ENCODE measurements at places on chromosomes 11 and 22.

GRCh38 chr11:1295591-1295990, 13.8 kb downstream of the TOLLIP start:
- no peak for DNase-seq

- no peak for DNase-seq
Observed at GRCh38 chr11:1303126-1303821, 6.2 kb downstream of the TOLLIP start.

DNA sequence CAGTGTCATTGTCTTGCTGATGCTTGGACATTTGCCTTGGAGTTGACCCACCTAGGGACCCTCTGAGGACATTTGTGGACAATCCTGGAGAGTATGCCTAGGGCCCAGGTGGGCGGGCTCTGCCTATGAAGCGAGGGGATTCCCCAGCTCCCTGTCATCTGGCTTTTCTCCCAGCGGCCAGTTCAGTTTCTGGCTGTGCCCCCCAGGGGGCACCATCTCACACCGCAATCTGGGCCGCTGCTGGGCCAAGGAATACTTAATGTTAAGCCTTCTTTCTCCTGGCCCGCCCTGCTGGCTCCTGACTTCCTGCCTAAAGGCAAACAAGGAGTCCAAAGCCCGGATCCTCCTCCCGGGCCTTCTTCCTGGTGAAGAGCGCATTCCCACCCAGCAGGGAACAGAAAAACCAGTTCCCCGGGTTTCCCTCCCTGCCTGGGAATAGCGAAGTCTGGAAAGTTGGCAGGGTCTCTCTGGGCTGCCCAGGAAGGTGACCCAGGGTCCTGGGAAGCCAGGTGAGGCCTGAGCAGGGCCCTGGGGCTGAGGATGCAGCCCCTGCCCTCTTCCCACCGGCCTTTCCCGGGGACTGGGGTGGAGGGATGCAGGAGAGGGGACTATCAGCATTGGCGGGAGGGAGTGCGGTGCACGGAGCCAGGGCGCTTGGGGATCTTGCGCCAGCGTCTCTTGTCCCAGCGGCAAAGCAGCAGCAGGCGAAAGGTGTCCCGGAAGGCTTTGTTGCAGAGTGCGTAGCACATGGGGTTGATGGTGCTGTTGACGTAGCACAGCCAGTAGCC, 11.9 kb downstream of the CHRM1 start:
- DNase-seq: peak; percentile 72

GRCh38 chr11:107957109-107957588, 28.9 kb downstream of the RAB39A start:
- DNase-seq: no peak

- peak; percentile 23 for DNase-seq
Observed at GRCh38 chr22:45552580-45553350, 50.1 kb downstream of the FBLN1 start.

DNA sequence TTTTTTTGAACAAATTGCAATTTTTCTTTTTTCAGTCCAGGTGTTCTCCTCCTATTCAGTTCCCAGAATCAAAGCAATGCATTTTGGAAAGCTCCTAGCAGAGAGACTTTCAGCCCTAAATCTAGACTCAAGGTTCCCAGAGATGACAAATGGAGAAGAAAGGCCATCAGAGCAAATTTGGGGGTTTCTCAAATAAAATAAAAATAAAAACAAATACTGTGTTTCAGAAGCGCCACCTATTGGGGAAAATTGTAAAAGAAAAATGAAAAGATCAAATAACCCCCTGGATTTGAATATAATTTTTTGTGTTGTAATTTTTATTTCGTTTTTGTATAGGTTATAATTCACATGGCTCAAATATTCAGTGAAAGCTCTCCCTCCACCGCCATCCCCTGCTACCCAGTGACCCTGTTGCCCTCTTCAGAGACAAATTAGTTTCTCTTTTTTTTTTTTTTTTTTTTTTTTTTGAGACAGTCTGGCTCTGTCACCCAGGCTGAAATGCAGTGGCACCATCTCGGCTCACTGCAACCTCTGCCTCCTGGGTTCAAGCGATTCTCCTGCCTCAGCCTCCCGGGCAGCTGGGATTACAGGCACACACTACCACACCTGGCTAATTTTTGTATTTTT, 6.2 kb upstream of the UBE4A start:
- peak; percentile 41 for DNase-seq

DNA sequence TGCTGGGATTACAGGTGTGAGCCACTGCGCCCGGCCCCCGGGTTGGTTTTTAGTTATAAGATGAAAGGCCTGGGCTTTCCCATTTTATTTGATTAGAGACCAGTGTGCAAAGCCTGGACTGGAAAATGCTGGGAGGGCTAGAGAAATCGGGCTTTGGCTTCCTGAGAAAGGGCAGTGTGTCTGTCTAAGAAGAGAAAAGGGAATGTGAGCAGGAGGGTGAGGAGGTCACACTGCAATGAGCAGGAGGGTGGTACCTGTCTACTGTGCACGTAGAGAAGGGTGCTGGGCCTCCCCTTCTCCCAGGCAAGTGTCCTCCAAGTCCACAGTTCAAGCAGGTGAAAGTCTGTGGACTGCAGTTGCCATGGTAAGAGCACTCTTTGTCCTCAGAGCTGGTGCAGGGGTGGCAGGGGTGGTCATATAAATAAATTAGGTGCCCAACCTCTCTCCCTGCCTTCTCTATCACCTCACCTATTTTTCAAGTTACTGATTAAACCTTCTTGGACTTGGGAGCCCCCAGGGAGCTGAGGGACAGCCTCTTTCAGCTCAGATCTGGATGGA, 30.8 kb downstream of the SLC5A1 start:
- no peak for DNase-seq

- DNase-seq: peak; percentile 36
Observed at GRCh38 chr11:46521961-46522681, 71.7 kb downstream of the AMBRA1 start.

DNA sequence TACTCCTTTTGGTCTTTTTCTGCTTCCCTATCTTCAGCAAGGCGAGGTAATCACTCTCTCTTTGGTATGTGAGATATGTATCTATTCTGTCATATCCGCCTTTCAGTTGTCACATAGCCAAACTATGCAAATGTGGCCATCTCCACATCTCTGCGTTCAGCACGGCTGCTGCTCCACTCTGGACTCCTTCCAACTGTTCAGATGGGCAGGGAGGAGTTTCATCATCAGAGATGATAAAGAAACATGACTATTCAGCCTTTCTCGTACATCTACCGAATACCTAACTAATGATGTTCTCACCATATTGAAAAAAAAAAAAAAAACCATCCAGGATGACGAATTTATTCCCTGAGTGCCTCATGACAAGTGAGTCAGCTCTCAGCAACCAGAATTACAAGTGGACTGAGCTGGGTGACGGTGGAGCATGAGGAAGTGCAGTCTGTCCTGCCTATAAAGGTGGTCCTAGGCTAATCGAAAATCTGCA, 899.6 kb downstream of the OPCML start:
- DNase-seq: no peak

DNA sequence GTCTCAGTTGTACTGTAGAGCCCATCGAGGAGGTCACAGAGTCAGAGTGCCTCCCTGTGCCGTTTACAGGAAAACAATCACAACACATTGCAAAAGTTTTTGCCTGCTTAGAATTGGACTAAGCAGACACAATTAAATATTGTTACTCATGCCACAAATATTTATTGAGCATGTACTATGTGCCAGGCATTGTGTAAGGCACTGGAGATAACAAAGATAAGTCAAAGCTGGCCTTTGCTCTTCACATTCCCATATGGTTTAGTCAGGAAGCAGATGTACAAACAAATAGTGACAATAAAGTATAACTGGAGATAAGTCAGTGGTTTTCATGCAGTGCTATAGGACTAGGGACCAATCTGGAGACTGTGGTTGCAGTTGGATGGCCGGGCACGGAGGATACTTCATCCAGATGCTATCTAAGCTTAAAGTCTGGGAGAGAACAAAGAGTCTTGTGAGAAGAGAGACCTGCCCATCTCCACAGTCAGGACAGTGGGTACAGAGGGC, 550.7 kb downstream of the INSC start:
- no peak for DNase-seq

GRCh38 chr11:92784331-92784730, 185.1 kb upstream of the MTNR1B start:
- no peak for DNase-seq

DNA sequence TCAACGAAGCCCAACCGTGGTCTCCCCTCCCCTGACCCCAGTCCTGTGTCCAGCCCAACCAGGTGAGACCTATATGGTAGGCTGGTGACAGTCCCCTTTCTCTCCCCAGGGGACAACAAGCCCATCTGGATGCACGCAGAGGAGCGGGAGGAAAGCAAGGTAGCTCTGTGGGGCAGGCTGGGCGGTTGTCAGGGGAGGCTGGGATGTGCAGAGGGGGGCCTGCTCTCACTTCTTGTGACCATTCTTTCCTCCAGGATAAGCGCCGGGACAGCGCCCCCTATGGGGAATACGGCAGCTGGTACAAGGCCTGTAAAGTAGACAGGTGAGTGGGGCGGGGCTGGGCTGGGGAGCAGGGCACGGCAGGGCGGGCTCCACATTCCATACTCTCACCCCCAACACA, 3.5 kb upstream of the RAB1B start:
- no peak for DNase-seq

DNA sequence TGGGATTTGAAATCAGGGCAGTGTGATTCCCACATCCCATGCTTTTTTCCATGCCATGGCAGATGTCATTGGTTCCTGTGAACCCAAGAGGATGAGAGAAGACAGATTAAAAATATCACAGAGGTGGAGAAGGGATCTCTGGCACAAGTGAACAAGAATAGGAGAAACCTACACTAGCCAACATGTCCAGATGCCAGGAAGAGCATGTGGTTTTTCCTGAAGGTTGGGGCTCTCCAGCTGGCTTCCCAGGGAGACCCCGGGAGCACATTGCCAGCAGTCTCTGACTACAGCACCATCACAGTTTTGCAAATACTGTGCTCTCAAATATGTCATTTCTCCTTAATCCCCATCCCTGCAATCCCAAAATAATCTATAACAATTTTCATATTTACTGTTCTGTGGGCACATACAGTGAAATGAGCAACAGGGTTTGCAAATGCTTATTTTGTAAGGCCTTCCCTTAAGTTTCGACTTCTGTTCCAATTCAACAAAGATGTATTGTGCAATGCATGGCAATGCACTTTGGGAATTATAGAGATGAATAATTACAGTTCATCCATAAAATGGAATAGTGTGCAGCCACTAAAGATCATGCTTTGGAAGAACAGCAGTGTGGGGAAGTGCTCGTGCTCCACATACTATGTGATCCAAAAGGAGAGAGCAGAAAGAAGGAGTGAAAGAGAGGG, 4.8 kb downstream of the ANKK1 start:
- no peak for DNase-seq

DNA sequence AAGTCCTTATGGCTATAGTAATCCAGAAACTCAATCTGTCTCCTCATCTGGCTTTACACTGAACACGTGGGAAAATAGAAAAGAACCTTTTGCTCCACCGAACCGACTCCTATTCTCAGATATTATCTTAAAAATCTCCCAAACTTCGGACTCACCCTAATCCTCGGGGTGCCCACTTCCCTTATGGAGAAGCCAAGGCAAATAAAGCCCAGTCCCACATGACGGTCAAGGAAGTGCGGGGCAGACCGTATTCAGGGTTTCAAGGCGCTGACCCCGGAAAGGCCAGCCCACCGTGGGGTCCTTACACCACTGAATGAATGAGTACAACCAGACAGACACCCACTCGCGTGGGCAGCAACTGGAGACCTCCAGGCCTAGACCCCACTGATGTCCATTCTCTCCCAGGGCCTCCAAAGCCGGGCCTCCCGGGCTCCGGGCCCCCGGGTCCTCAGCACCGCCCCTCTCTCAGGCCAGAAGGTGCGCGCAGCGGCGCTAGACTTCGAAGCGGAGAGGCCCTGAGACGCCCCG, 489 bp downstream of the NUP98 start:
- no peak for DNase-seq

DNA sequence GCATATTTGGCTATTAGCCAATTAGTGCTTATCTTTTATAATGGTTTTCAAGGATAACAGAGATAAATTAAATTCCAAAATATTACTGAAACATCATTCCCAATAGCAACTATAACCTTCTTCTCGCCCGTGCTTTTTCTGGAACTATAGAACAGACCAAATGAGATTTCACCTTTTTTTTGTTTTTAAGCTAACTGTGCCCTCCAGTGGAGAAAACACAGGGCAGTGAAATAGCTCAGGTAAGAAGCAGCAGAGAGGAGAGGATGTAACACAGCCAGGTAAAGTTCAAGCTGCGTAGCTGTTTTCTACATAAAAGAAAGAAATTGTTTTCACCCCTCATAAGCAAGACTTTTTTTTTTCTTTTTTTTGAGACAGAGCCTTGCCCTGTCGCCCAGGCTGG, 28.2 kb downstream of the HSD17B12 start:
- peak; percentile 32 for DNase-seq

DNA sequence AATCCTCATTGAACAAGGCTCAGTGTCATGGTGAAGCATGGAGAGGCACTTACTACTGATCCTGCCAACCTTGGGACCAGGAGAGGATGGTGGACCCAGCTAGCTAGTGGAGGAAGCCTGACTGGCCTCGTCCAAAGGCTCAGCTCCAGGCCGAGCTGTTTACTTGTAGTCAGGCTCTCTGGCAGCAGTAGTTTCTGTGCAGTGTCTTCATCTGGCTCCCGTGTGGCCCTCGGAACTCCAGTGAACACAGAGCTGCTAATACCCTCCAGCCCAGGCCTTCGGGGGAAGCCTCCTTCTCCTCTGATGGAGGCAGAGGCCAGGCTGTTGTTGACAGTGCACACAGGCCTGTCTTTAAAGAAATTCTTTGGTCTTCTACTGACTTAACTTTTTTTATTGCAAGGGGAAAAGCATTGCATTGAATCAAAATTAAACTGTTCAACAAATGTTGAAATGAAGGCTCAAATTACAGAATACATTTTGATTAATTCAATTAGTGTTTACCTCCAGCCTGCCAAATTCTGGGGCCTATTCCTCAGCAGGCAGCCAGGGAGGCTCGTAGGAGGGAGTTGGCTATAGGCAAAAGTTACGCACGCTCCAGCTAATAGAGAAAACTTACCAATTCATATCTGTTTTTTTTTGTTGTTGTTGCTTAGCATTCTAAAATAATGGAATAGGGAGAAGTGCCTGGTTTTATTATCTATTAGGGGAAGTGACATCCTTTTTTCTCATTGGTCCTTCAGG, 18.8 kb downstream of the PPFIBP2 start:
- DNase-seq: no peak

GRCh38 chr22:44454113-44454769, 43.8 kb downstream of the RTL6 start:
- DNase-seq: no peak

DNA sequence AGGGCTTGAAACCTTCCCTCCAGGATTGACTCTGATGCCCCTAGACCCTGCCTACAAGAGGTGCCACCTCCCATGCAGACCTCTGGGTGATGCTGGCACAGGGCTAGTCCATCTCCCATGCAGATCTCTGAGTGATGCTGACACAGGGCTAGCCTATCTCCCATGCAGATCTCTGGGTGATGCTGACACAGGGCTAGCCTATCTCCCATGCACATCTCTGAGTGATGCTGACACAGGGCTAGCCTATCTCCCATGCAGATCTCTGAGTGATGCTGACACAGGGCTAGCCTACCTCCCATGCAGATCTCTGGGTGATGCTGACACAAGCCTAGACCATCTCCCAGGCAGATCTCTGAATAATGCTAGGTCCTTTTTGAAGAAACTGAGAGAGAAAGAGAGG, 321.7 kb downstream of the NTM start:
- no peak for DNase-seq
